Stimulated activated CD4-positive, alpha-beta T cell treated with anti-CD3 and anti-CD28 coated beads, Interleukin-1b, Interleukin-23, amount 100 ng/mL, for 48 hours (primary cell): ENCODE measurements at places on chromosomes 1 and 21.

DNA sequence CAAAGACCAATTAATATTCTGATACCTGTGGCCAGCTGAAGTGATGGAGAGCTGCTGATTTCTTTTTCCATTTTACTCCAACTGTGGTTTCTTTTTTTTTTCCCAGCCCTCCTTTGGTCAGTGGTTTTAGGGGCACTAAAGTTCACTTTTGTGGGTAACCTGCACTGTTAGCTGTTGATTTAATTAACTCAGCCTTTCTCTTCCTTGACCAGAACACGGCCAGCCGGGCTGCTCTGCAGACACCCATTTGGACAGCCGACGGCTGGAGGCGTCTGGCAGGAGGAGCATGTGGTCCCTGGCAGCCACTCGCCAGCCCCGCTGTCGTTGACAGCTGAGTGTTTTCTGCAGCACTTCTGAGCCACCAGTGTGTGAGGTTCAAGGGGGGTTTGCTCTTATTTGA, 136.2 kb upstream of the RUNX3 start:
- no peak for DNase-seq

- no peak for DNase-seq
Measured at GRCh38 chr21:30625449-30626165, 5.2 kb downstream of the KRTAP20-4 start.

DNA sequence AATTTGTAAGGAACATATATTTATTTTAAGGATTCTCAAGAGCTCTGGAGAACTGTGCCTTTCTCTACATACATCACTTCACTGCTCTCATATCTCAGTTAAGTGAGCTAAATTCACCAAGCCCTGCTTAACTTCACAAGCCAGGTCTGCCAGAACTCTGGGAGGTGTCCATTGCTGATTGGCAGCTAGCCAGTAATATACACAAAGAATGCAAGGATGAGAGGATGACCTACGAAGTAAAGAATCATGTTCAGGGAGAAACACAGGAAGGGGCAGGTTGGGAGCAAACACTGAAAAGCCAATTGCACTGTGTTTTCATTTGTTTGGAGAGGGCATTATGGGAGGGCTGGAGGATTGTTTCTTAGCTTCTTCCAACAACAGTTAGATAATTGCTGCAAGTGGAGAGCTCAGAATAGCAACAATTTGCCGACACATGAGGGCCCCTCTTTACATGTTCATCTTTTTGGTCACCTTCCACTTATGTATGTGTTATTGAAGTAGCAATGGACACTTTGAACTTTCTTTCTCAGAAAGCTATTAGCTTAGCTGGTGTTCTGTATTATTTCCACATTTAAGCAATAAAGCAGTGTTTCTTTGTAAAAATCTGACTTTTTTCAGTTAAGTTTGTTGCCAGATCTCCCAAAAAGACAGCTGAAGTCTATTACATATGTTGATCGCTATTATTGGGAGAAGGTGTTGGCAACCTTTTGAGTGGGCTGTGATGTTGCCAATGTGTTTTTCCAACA, 254.8 kb downstream of the LTN1 start:
- no peak for DNase-seq

- DNase-seq: no peak
Measured at GRCh38 chr1:40634901-40635655, 30.4 kb downstream of the RIMS3 start.

GRCh38 chr1:91120421-91120820, 98.6 kb upstream of the ZNF644 start:
- DNase-seq: no peak

DNA sequence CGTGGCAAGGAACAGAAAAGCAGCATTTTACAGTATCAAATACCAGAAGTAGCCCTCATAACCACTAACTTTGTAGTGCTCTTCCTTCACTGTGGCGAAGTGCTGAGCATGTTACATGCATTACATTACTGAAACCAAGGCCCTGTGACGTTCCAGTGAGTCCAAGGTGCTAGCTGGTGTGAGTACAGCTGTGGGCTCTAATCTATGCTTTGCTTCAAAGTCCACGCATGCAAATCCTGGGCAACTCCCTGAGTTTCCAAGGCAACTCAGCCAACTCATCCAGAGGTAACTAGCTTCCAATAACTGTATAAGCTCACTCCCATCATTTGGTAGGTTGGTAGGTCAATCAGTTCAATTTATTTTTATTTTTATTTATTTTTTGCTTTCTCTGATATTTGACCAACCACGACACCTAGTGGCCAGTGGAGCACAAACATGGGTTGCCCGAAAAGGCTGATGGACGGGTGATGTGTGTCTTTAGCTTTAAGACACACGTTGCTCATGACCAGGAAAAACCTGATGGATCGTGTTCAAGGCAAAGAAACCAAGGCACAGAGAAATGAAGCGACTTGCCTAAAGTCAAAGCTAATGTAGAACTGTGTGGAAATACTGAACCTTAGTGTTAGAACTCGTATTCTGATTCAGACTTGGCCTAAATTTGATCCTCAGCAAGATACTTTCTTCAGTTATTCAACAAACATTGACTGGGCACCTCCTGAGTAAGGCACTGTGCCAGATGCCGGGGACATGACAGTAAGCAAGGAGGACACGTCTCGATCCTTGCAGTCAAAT, 73.0 kb downstream of the GNG12 start:
- DNase-seq: peak; percentile 48

DNA sequence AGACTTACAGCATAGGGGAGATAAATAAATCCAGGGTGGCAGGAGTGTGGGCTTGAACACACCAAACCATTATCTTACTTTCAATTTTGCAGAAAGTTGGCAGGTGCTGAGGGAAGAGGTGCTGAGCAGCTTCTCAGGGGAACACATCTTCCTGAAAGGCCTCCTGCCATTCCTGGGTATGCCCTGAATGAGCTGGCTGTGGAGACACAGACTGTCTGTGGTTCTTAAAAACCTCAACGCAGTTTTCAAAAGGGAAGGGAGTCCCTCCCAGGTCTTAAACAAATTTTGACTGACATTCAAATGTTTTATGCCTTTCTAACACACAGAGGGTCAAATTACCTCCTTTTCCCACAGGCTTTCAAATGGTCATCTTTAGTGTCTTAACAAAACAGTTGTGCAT, 166.9 kb downstream of the TNFSF18 start:
- DNase-seq: no peak
